ENCODE measurements at places on chromosomes 3 and 15. TPM values are rescaled to one million over a fixed set of nuclear protein-coding genes. Genes with fewer than 3 reads are reported as not detected.
A peak's percentile ranks its signal among the peaks of the same experiment; 100 is the strongest.

DNA sequence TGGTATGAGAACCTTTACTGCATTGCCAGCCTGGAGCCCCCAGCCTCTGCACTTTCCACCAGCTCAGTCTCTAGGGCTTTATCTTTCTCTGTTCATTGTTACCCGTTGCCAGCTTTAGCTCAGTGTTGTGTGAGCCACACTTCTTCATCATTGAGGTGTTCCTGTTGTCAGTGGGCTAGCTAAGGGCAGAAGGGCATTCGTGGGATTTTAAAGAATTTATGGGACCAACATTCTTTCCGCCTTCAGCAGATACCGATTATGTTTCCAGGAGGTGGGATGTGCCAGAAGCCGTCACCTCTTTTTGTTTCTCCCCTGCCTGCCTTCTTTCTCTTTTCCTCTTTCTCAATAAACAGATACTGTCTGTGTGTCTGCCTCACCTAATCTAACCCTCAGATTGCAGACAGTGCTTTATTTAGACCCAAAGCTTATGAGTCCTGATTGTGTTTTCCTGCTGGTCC, 64.5 kb downstream of the PGPEP1L start:
- no peak for DNase-seq

DNA sequence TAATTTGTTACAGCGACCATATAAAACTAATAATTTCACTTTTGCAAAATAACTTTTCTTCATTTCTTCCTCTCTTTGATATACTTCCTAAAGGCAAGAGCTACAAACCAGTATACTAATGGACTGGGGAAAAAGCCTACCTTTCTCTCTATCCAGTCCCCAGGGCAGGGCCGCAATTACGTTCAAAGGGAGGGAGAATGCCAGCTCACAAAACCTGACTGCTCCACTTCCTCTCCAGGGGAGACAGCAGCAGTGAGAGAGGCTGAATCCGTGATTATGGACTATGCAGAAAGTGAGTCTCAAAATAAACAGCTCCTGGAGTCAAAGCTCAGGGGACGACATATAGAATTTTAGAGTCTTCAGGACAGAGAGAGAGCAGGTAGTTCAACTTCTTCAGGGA, 126.9 kb upstream of the HES1 start:
- no peak for DNase-seq

GRCh38 chr3:157755233-157755632, 252.0 kb upstream of the VEPH1 start:
- DNase-seq, result no peak

The LTF gene
- total RNA-seq, result 4.8 TPM

The ATRIP gene
- 3.2 TPM for total RNA-seq

DNA sequence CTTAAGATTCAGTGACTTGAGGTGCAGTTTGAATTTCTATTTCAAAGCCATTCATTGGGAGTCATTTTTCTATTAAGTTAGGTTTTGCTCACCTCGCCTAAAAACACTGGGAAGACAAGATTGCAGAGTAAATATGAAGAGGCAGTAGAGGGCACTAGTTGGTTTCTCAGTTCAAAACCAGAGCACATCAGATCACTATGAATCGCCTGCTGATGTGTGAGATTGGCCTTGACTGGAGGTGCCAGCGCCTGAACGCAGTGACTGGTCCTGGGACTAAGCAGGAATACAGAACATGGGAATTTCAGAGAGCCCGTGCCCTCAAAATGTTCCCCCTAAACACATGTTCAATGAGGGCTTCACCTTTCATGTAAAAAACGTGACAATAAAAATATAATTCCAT, 229.0 kb downstream of the ITPR1 start:
- DNase-seq, result peak; percentile 60

The CYP1A2 gene
- not detected for total RNA-seq

GRCh38 chr15:65875458-65875857, 6.2 kb downstream of the RAB11A start:
- DNase-seq, result no peak

GRCh38 chr3:184636741-184637316, 75.0 kb downstream of the MAGEF1 start:
- DNase-seq, result no peak

The GOLGA8N gene
- total RNA-seq, result 10.3 TPM

GRCh38 chr3:58414538-58415197, 19.0 kb downstream of the PDHB start:
- no peak for DNase-seq

GRCh38 chr15:27089233-27089586, 118.2 kb downstream of the GABRG3 start:
- no peak for DNase-seq

DNA sequence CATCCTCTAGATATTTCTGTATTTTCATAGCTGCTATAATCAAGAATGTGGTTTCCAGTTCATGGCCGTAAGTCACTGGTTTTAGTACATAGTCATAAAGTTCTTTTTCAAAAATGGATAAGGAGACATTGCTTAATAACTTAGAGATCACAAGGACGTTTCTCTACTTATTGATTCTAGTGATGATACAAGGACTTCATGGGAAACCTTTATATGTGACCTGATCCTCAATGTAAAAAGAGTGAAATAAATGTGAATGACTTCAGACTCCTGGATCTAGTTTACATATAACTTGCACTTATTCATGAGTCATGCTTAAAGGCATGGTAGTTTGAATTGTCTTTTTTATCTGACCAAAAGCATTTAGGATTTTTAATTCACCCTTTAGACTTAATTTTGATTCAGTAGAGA, 35.2 kb downstream of the TSC22D2 start:
- no peak for DNase-seq

DNA sequence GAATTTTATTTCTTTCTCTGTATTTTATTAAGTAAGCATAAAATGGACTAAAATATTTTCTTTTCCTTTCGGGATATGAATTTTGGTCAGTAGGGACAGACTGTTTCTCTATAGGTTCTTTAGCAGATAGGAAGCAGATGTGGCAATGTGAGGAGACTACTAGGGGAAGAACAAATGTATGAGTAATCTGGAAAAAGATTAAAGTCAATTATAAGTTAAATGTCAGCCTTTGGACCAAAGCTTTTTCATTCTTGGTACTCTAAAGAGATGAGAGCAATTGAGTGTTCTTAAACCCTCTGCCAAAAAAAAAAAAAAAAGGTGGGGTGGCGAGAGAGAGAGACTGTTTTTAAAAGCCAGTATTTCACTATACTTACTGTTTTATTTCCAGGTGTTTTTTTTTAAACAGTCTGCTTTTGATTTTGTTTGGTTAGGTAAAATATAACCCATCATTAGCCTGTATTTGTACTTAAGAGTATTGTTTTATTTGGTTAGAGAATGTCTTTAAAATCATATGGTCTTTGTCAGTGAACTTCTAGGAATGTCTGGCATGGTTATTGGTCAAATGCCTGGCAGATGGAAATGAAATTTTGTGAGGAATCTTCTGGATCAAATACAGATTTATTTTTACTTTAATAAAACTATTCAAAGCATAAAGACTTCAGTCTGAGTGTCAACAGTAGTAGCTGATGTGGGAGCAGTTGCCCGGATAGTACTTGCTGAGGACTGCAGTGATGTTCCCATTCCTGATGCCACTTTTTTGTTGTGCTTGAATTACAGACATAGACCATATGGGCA, 63.8 kb downstream of the LRRC49 start:
- no peak for DNase-seq

DNA sequence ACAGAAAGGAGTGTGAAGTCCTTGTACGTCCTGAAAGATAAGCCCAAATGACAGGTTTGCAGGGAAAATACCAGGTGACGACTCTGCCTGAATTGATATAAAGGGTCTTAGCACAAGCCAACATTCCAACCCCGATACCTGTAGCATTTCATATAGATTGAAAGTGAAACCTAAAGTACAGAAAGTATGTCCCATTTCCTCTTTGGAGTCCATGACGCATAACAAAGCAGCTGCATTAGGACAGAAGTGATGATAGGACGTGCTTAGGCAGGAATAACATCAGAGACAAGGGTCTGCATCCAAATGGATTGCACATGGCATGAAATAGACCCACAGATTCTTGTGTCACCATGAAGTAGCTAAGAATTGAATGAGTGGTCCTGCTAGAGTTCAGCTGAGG, 187.0 kb upstream of the ROBO1 start:
- DNase-seq, result no peak

The GXYLT2 gene
- total RNA-seq, result 9.8 TPM

DNA sequence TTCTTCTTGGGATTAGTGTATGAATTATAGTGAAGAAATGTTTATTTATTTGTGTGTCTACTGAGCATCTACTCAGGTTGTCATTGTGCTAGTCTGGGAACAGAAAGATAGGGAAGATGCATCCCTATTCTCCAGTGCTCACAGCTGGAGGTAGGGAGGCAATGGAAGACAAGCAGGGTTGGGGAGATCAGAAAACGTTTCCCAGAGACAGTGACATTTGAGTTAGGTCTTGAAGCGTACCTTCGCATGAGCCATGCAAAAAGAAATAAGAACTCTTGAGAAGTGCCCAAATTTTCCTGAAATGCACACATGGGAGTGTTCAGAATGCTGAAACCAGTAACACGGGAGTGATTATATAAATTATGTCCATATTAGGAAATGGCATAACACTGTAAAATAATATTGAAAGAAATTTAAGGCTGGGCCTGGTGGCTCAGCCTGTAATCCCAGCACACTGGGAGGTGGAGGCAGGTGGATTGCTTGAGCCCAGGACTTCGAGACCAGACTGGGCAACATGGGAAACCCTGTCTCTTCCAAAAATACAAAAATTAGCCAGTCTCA, 5.3 kb upstream of the CEMIP start:
- no peak for DNase-seq

- DNase-seq, result no peak
These were observed 214.8 kb downstream of the LSAMP start for GRCh38 chr3:116230431-116231020.
